ENCODE measurements at places on chromosomes 3 and 15. TPM values are rescaled to one million over a fixed set of nuclear protein-coding genes. Genes with fewer than 3 reads are reported as not detected.
A peak's percentile ranks its signal among the peaks of the same experiment; 100 is the strongest.

GRCh38 chr3:194203482-194204041 is 67.6 kb downstream of the HES1 start:
- DNase-seq: no peak

Gene TRIM42
- total RNA-seq: 1.1 TPM

Gene TRPM1
- not detected for total RNA-seq

DNA sequence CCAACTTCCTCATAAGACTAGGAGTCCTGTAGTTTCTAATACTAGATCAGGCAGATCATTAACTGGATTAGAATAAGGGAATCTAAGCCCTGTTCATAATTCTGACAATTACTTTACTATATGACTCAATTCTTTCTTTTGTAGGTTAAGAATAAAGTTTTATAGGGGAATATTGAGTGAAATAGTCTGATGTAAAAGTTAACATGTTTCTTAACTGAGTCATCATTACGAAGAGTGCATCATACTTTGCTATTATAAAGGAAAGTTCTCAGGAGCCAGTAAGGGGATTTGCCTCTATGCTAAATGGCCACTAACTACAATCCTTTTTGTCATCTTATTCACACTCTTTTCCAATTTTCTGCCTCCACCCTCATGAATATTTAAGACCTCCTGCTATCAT is 63.1 kb downstream of the POLQ start:
- no peak for DNase-seq

- peak; percentile 40 for DNase-seq
Measured at GRCh38 chr3:37779289-37780152, 82.2 kb upstream of the CTDSPL start.
